ENCODE measurements at places on chromosomes 3 and 15.

DNA sequence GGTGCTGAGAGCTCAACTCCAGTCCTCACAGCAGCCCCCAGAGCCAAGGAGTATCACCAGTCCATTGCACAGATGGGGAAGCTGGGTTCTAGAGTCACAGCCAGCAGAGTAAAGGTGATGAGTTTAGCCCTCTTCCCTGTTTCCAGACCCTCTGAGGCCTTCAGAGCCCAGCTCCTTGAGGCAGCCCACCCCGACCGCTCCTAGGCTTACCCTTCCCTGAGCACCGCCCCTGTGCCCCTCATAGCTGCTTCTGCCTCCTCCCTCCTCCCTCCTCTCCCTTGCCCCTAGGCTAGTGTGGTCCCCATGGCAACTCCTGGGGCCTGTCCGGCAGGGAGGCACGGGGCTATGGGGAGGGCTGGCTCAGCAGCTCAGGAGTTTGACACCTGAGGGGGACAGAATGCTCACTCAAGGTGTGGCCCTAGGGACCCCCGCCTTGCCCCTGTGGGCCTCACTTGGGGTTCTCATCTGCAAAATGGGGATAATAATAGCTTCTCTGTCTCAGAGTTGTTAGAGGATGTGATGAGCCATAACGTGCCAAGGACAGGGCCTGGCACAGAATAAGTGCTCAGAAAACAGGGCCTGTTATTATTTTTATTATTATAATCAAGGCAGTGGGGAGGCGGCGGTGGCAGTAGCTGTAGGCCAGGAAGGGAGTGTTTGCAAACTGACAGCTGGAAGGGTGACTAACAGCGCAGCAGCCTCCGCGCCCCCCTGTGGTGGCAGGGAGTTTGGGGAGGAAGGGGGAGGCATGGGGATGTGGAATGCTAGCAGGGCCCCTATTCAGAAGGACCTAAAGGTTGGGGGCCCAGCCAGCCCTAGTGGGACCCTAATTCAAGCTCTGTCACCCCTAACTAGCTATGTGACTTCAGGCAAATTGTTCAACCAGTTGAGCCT, 11.5 kb downstream of the CSK start:
- peak; percentile 87 for DNase-seq

DNA sequence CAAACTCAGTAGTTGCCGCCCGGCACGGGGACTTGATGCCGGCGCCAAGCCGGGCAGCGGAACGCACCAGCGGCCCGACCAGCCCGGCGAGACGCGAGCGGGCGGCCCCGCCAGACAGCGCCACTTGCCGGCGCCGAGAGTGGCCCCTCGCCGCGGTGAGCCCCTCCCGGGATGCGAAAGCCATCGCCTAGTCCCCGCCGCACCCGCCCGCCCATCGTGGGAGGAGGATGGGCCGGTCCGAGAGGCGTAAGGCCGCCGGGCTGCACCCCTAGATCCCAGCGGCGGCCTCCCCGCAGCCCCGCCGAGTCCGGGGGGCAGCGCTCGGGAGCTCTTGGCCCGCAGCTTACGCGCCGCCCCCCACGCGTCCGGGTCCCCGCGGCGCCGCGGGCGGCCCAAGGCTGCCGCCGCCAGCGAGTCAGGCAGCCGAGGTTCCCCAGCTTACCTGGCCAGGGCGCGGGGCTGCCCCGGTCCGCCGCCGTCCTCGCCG, 609 bp downstream of the GOLGA8A start:
- peak; percentile 67 for DNase-seq

- DNase-seq: no peak
These were observed 113.8 kb downstream of the MBNL1 start for GRCh38 chr3:152382312-152383135.

- DNase-seq: no peak
These were observed 127.4 kb downstream of the EDEM1 start for GRCh38 chr3:5314897-5315296.

DNA sequence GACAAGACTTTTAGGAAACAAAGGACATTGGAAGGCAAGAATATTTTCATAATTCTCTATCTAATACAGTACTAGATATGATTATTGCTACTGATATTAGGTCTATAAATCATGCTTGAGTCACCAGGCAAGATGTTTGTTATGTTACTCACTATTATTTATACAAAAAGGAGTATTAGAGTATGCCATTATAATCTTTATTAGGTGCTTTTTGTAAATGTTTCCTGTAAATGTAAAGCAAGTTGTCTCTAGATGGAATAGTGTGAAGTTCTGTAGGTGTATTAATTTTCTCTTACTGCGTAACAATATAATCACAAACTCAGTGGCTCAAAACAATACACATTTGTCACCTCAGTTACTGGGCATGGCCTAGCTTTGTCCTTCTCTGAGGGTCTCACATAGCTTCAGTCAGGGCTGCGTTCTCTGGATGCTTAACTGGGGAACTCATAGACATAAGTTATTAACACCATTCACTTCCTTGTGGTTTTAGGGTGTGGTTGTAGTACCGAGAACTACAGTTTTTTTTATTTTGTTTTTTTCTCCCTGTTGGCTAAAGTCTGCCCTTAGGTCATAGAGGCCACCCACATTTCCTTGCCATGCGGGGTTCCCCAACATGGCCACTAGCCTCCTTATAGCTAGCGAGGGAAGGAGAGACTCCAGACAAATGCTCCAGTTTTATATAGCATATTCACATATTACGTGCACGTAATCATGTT, 20.3 kb upstream of the MAP3K13 start:
- no peak for DNase-seq

DNA sequence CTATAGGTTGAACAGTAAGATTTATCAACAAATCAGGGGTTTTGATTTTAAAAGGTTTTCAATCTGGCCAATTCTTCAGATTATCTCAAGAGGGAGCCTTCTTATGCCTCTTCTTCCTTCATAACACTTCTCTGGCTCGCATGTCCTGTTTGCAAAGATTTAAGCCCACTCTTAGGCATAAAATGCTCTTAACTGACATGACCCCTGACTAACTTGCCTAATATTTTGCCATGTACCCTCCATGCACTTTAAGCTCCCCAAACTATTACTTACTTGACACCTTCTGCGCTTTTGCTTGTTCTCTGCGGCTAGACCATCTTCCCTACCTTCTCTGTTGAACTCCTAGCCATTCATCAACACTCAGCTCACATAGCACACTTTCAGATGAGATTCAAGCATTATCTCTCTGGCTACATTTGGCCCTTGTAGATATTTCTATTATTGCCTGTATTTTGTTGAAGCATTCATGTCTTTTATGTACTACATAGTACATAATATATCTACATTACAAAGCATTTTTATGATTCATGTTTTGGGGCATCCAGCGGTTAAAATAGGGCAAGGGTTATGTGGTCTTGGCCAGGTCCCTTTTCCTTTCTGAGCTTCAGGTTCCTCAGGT, 1.0 kb upstream of the ARIH1 start:
- DNase-seq: no peak

DNA sequence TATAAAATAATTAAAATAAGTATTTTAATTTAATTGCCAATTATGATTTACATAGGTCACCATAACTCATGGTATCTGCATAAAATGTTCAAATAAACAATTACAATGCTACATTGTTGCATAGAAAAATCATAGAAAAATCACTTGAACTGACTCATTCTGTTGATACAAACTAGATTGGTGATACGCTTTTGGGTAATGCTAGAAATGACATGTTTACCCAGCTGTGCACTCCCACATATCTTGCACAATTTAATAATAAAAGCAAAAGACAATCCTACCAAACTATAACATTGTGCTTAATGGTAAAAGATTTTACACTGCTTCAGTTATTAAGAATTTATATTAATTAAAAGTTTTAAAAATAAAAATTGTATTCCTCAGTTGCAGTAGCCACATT, 45.8 kb upstream of the FBXL22 start:
- no peak for DNase-seq

- DNase-seq: no peak
These were observed 15.4 kb upstream of the STARD5 start for GRCh38 chr15:81339321-81339720.

- no peak for DNase-seq
These were observed 74.8 kb upstream of the RPL32 start for GRCh38 chr3:12916159-12916558.

DNA sequence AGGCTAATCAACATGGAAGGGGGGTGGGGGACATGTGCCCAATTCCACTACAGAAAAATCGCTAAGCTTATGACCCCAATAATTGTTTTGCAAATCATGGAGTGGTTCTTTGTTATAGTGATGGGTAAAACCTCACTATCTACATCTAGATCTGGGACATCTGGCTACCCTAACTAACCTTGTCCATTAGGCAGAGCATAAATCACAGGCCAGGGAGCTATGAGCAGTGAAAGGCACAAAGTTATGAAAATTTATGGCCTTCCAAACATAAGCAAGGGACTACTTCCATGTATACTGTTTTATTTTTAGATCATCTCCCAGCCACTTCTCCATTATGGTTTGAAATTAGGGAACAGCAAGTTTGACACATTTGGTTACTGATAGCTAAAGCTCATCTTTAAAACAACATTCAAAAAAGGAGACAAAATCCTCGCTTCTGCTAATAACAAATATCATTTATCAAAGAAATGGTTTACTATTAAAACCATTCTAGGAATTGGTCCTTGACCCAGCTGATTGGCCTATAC, 78.3 kb downstream of the RSL24D1 start:
- DNase-seq: no peak

GRCh38 chr15:85618956-85619491, 175.7 kb downstream of the KLHL25 start:
- peak; percentile 69 for DNase-seq

- DNase-seq: no peak
These were observed 168.2 kb downstream of the PEAK1 start for GRCh38 chr15:77251662-77252061.

- no peak for DNase-seq
These were observed 15.4 kb upstream of the PRKAR2A start for GRCh38 chr3:48863122-48863521.

- no peak for DNase-seq
These were observed 55.9 kb upstream of the LARS2 start for GRCh38 chr3:45332493-45332892.

- DNase-seq: no peak
These were observed 17.7 kb downstream of the ZNF654 start for GRCh38 chr3:88076712-88077111.

GRCh38 chr15:32671339-32672325, 30.1 kb downstream of the SCG5 start:
- no peak for DNase-seq

- no peak for DNase-seq
These were observed 109.0 kb downstream of the HERC1 start for GRCh38 chr15:63724760-63725159.

GRCh38 chr15:78950902-78951840, 6.3 kb upstream of the CTSH start:
- DNase-seq: no peak

- DNase-seq: no peak
These were observed 100.3 kb downstream of the ADCY5 start for GRCh38 chr3:123348471-123349200.

DNA sequence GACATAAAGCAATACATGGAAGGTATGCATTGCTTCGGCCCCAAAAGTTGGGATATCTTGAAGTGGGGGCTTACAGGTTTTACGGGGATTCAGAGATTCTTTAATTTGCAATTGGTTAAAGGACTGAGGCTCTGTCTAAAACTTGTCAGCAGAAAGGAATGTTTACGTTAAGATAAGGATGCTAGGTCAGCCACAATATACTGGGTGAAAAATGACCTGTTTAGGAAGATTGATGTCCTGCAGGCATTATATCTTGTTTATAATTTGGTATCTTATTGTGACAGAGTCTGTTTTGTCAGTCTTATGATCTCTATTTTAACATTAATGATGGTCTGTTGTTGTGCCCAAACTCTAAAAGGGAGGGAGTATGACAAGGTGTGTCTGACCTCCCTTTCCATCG, 15.3 kb upstream of the CCNDBP1 start:
- no peak for DNase-seq

- no peak for DNase-seq
These were observed 84.6 kb downstream of the MAGI1 start for GRCh38 chr3:65953881-65954733.

DNA sequence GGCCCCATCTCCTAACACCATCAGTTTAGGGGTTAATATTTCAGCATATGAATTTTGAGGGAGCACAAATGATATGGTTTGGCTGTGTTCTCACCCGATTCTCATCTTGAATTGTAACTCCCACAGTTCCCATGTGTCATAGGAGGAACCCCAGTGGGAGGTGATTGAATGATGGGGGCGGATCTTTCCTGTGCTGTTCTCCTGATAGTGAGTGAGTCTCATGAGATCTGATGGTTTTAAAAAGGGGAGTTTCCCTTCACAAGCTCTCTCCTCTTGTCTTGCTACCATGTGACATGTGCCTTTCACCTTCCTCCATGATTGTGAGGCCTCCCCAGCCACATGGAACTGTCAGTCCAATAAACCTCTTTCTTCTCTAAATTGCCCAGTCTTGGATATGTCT, 73.8 kb upstream of the TJP1 start:
- DNase-seq: no peak

DNA sequence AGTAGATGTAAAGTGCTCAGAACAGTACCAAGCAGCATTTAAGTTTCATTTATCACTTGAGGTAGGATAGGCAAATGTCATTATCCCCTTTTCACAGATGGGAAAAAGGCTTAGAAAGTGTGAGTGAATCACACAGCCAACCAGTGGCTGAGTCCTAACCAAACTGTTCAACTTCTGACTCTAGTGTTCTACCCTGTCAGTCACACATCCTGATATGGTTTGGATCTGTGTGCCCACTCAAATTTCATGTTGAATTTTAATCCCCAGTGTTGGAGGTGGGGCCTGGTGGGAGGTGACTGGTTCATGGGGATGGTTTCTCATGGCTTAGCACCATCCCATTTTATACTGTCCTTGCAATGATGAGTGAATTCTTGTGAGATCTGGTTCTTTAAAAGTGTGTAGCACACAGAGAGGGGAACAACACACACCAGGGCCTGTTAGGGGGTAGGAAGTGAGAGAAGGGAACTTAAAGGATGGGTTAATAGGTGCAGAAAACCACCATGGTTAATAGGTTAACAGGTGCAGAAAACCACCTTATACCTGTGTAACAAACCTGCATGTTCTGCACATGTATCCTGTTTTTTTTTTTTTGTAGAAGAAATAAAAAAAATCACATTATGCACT, 304.7 kb downstream of the SUCLG2 start:
- DNase-seq: no peak

GRCh38 chr3:187902041-187902471, 156.8 kb upstream of the BCL6 start:
- DNase-seq: no peak

GRCh38 chr3:121752261-121752660, 2.7 kb upstream of the GOLGB1 start:
- DNase-seq: no peak
